ENCODE measurements at places on chromosomes 4 and X.

DNA sequence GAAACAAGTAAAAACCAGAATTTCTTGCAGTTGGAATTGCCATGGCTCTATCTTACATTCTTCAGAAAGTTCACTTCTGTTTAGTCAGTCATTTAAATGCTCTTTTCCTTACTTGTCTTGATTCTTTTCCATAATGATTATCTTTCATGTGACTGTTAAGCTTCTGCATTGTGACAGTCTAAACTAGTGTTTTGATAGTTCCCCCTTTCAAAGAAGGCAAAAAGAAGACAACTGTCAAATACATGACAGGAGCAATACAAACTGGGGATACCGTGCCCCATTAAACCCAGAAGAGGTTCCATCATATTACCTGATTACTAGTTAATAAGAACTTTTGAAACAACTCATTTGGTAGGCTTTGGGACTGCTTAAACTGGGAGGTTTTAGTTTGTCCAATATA lies 476.2 kb downstream of the PCDH19 start:
- DNase-seq, result no peak

DNA sequence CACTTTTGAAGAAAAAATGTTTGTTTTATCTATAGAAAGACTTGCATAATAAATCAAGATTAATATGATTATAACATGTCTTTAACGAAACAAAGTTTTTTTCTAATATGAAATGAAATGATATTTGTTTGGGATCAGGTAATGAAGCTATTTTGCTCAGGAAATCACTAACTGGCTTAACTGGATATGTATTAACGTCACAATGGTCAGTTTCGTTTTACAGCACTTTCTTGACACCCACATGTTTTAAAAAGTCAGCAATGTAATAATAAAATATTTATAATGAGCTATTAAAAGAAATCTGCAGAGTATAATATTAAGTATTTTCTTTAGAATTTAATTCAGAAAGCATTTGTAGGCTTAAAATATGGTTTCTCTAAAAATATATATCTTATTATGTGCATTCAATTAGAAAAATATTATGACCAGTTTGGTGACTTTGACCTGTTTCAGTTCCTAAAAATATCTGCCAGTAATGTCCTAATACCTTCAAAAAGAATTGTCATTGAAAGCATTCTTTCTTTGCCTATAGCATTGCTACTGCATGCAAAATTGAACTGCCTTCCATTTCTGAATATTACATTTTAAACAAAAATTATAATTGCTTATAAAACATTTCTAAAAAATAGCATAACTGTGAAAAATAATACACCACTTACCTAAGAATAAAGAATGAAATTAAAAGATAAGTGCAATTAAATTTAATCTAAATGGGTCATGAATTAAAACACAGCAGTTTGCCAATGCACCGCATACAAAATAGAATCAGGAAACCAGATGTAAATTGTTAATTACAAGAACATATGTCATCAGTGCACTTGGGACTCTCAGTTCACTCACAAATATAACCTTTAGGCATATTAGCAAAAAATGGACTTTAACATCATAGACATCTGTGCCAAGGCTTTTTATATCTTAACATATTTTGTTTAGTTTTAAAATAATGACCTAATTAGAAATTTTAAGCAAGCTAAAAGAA lies 31.6 kb downstream of the TIGD2 start:
- no peak for DNase-seq

DNA sequence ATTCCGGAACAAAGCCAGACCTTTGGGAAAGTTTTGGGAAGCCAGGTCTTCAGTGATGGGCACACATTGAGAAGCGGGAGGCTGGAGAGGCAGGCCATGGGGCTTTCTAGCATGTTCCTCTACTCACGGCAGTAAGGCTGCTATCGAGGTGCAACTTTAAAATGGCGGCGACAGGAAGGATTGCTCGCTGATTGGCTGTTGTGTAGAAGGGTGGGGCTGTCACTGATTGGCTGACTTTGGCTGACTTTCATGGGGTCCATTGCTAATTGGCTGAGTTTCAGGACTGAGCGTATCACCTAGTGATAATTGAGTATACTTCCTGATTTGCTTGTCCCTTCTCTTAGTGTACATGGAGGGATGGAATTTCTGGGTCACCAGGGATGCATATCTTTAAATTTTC lies 19.7 kb upstream of the GLOD5 start:
- DNase-seq, result no peak

DNA sequence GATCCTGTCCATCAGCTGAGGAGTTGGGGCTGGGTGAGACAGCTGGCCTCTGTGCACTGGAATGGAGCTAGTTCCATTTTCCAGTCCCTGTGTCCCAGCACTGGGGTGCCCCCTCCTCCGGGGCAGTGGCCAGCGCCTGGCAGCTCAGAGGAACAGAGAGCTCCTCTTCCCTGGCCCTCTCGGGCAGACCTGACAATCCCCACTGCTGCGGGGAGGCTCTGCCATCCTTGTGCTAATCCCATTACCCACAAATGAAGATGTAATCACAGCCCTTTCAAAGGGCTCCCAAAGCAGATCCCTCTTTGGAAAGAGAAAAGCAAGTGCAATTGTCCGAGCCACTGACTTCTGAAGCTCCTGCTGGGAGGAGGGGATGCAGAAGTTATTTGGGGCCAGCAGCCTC lies 75.1 kb upstream of the MSX1 start:
- no peak for DNase-seq

DNA sequence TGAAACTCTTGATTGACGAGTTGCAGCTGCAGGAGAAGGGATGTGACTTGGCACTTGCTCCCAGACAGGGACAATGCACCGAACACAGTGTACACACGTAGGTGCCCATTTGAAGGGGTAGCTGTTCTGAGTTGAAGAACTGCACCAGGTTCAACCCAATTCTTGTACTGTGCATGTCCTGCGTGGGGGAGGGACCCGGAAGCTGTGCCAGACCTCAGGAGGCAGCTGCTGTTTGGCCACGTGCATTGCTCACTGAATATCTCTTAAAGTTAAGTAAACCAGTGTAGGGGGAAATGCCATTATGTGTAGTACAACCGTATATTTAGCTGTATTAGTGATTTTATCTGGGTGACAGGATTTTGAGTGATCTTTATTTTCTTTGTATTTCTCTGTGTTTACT lies 12.0 kb upstream of the RBBP7 start:
- DNase-seq, result no peak

- no peak for DNase-seq
These were observed 1.8 kb downstream of the CCNQ start for GRCh38 chrX:153596981-153597750.

- DNase-seq, result no peak
These were observed 109.6 kb downstream of the PDE5A start for GRCh38 chr4:119518915-119519410.

All from stimulated activated CD4-positive, alpha-beta T cell treated with anti-CD3 and anti-CD28 coated beads, Interleukin-2, amount 100 ng/mL, for 48 hours (primary cell).